ENCODE measurements at places on chromosomes 6 and 20.

- no peak for DNase-seq
Observed at GRCh38 chr6:47165918-47166317, 123.8 kb upstream of the ADGRF1 start.

DNA sequence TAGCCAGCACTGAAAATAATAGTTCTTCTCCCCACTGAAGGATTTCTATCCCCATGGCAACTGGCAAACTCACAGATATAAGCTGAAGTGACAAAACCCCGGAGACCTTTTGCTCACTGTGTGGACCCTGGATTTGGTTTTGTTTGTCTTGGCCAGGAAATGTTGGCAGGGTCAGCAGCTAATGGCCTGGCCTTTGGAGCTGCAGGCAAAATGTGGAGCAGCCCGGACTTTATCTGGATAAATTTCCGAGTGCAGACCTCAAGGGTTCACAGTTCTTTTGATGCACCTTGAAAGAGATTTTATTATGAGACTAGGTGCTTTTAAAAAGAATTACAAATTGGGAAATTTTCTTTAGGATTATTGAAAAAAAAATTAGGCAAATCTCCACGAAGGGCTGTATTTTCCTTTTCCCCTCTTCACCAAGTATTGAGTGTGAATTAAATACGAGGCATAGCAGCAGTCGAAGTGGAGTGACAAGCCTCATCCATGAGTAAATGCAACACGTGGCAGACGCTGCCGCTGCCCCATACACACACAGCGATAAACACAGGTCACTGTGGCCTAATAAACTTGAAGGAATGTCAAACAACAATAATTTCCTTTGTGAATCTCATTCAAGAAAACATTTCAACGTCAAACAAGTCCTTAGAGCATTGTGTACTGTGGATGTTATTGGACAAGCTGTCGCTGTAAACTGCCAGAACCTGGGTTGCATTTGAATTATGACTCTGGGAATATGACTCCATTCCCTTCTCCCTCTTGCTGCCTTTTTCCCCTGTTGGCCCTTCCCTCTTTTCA, 35.1 kb upstream of the CCN6 start:
- no peak for DNase-seq

DNA sequence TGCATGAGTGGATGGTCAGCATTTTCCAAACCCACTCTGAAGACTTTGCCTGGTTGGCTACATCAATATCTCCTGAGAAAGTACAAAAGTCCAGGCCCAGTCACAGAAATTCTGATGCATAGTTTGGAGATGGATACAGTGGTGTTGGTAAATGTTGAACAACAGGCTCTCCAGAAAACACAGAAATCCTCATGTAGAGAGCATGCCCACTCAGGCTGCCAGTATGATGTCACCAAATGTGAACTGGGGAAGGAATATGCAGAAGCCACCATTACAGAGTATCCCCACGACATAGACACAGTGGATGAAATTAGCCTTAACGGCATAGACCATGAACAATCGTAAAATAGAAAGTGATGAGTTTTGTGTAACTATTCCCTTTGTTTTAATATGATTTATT, 97.1 kb upstream of the NXT1 start:
- DNase-seq = no peak

DNA sequence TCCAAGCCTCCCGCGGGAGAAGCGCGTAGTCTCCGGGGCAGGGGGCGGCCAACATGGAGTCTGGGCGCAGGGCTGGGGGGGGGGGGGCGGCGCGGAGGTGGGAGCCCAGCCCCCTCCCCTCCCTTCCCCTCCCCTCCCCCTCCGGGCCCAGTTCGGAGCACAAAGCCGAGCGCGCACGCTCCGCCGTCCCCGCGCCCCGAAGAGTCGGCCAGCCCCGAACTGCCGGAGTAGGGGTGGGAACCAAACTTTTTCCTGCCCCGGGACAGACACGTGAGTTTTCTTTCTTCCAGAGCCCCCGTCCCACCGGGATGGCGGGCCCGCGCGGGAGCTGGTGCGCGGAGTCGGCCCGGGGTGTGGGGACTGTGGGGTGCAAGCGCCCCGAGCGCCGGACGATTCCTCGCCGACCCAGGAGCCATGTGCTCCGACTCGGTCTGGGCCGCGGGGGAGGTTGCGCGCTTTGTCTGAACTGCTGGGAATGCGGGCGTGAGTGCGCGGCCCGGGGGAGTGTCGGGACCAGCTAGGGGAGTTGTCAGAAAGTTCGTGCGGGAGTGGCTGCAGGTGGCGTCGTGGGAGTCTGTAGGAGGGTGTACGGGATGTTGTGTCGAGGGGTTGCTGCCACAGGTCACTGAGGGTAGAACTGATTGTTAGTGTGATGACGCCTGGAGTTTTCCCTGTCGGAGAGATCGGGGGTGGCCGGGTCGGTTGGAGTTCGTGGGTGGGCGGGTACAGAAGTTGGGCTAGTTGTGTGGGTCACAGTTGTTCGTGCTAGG, 1.2 kb downstream of the TGIF2 start:
- DNase-seq = peak; percentile 69

- no peak for DNase-seq
Observed at GRCh38 chr6:96340164-96340563, 181.4 kb upstream of the UFL1 start.

Data from stimulated activated naive CD4-positive, alpha-beta T cell (primary cell).